ENCODE measurements at places on chromosomes 13 and 19. TPM values are rescaled to one million over a fixed set of nuclear protein-coding genes. Genes with fewer than 3 reads are reported as not detected.
A peak's percentile ranks its signal among the peaks of the same experiment; 100 is the strongest.

- peaks cover 5% of the 10 kb centered on the region for H3K36me3 ChIP-seq
- no peak overlapping the region for H3K27ac ChIP-seq
- no peak overlapping the region for H3K4me3 ChIP-seq
- H3K4me1 ChIP-seq: peaks cover 3% of the 10 kb centered on the region
Observed at GRCh38 chr19:6413291-6413690, 11.3 kb downstream of the KHSRP start.

DNA sequence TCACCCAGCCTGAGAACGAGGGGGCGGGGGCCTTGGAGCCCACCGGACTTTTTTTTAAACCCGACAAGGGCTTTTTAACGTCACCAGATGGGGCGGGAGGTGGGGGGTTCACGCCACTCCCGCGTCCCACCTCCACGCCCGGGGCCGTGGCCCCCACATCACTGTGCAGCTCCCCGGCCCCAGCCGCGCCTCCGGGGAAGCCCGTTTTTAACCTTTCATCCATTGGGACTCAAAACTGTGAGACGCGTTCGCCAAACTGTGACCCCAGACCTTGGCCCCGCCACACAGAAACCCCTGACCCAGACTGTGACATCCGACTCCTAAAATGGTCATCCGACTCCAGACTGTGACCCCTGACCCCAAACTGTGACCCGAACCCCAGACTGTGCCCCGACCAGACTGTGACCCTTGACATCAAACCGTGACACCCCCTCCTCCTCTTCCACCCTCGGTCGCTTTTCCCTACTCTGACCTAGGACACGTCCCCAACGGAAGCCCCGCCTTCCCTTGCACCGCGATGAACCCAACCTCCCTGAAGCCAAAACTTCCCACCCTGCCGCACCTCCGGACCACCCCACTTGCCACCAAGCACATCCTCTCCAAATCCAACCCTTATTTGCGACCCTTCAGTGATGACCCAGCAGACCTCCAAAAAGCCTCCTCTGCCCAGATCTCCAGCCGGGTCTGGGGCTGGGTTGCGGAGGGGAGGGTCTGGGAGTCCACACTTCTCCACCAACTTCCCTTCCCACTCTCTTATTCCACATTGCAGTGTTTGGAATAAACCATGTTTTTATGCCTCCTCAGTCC is 1.5 kb upstream of the GRWD1 start:
- peaks cover 7% of the 10 kb centered on the region for H3K36me3 ChIP-seq
- peak overlapping the region; percentile 89 for H3K4me3 ChIP-seq
- peak overlapping the region; percentile 95 for H3K27ac ChIP-seq
- DNase-seq: no peak
- peaks cover 10% of the 10 kb centered on the region for H3K4me1 ChIP-seq

DNA sequence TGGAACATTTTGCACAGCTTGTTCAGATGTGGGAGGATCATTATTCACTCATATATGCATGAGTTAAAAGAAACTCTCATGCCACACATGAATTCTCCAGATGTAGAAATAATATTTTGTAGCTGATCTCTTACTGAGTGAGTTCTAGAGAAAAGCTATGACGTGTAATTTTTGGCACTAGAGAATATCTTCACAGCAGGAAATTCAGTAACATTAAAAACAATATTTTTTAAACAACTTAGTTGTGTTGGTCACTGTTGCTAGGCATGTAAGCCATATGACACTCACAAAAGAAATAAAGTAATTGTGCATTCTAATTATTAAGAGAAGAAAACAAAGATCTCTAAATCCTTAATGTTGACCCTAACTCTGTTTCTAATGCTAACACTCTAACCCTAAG is 371.4 kb upstream of the SLC10A2 start:
- H3K4me3 ChIP-seq: no peak overlapping the region
- H3K36me3 ChIP-seq: no peaks in the 10 kb centered on the region
- no peak for DNase-seq
- H3K27ac ChIP-seq: no peak overlapping the region
- no peaks in the 10 kb centered on the region for H3K27me3 ChIP-seq

DNA sequence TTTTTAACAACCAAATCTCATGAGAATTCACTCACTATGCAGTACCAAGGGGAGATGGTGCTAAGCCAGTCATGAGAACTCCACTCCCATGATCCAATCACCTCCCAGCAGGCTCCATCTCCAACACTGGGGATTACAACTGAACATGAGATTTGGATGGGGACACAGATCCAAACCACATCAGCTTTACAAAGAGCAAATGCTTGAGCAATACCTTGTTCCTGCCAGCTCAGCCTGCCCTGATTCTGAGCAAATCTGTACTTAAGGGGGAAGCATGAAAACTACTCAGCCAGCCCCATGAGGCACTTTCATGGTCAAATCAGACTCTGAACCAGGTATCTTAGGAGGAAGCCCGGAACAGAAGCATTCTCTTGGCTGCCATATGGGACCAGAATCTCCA is 259.9 kb downstream of the TBC1D4 start:
- no peak overlapping the region for H3K4me3 ChIP-seq
- peaks cover 3% of the 10 kb centered on the region for H3K36me3 ChIP-seq
- H3K27me3 ChIP-seq: peaks cover 28% of the 10 kb centered on the region
- no peak for DNase-seq

DNA sequence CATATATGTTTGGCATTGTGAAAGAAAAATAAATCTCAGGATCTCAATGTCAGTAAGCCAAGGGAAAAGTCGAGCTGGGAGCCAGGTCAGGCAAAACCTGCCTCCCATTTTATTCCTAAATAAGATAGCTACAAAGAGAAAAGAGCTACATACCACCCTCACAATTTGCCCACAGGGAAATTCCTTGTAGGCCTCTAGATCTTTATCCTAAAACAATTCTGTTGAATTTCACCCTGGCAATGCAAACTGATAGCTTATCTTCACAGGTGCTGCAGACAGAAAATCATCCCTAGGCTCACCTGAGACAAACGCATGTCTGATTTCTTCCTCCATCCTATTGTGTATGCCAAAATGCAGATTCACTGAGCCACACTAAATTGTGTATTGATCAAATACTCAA is 2587.1 kb downstream of the PCDH9 start:
- no peak overlapping the region for H3K4me3 ChIP-seq
- H3K27ac ChIP-seq: no peak overlapping the region
- no peaks in the 10 kb centered on the region for H3K27me3 ChIP-seq
- no peak for DNase-seq
- no peaks in the 10 kb centered on the region for H3K36me3 ChIP-seq

DNA sequence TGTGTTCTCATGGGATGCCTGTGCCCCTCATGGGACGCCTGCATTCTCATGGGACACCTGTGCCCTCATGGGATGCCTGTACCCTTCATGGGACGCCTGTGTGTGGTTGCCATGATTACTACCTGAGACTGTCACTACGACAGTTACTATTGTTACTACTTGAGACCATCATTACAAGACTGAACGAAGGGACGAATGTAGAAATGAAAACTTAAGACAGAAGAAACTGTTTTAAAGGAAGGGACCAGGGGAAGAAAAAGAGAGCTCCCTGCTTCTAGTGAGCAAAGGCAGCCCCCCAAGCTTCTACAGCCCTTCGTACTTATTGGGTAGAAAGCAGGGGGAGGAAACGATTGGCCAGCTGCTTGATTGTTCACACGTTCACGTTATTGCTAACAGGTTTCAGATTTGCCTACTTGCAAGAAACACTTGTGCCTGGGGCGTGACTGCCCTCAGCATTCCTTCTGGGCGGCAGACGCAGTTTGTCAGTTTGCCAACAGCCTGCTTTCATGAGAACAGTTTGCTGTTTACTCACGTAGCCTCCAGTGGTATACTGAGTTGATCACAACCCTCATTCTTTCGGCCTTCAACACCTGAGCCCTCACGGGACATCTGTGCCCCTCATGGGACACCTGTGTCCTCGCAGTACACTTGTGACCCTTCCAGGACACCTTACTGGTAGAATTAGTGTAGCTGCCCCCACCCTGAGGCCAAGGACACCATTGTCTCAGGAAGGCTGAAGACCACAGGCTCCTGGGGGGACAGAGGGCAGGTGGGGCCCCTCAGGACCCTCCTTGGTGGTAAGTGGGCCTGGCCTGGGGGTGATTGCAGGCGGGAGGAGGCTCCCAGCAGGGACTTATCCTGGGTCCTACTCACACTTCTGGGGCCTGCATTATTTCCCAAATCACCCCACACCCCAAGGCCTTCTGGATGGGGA is 2.5 kb upstream of the S1PR4 start:
- DNase-seq: no peak
- H3K36me3 ChIP-seq: no peaks in the 10 kb centered on the region
- H3K4me1 ChIP-seq: no peaks in the 10 kb centered on the region
- H3K4me3 ChIP-seq: no peak overlapping the region
- H3K27me3 ChIP-seq: no peaks in the 10 kb centered on the region

Gene UNC13A
- 6.2 TPM for total RNA-seq

DNA sequence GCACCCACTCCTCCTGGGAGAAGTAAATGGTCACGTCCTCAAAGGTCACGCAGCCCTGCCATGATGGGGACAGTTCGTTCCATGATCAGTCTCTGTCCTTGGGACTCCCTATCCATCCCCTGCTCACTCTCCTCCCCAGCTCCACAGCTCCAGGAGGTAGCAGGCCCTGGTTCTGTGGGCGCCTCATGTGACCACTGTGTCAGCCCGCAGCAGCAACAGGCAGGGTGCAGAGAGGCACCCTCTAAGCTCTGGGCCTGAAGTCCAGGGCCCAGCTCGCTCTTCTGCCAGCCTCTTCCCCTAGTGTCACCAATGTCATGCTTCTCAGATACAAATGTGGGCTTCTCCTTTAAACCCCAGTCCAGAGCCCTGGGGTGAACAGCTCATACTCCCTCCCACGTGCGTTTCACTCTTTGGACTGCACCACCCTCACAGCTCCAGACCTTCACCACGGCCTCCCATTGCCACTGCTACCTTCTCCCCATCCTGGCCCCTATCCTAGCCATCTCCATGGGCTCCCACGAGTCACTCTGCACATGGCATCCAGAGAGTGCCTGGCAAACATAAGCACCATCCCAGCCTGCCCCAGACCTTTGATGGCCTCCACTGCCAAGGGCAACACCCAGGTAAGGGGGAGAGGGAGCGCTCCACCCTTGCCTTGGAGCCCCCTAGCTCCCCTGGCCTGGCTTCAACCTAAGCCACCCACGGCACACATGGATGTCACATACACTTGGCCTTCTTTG is 2.9 kb downstream of the ZNF792 start:
- H3K4me3 ChIP-seq: peak overlapping the region; percentile 12
- peaks cover 63% of the 10 kb centered on the region for H3K36me3 ChIP-seq
- DNase-seq: peak; percentile 54
- peaks cover 16% of the 10 kb centered on the region for H3K4me1 ChIP-seq

- no peaks in the 10 kb centered on the region for H3K27me3 ChIP-seq
- DNase-seq: no peak
- no peak overlapping the region for H3K27ac ChIP-seq
- H3K4me1 ChIP-seq: no peaks in the 10 kb centered on the region
Observed at GRCh38 chr13:75308222-75308621, 173.7 kb downstream of the TBC1D4 start.

DNA sequence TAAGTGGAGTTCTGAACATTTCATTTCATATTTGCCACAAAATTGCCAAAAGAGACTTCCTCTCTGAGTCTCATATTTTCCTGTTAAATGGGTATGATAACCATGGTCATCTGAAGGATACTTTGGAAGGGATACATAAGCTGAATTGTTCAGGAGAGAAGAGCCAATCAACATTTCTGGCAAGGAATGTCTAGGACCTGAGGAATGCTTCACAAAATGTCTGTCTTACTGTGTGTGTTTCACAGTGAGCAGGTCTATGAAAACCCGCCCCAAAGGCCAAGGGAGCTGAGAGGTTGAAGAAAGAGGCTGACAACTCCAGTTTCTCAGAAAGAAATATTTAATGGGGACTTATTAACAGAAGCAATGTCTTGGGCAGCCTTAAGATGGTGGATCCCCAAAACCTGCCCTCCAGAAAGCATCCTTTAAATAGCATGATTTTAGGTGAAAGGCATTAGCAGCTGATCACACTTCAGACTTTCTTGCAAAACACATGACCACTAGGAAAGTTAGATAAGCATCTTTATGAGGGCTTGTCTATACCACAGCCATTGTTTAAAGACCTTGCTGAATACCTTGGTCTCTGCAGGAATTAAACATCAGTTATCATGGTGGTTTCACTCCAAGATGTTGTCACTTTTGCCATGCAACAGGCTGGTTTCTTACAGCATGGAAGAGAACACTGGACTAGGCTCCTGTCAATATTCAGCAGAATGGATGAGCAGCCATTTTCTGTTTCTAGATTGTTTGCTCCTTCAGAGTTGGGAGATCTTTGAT is 78.9 kb downstream of the TNFSF11 start:
- H3K27ac ChIP-seq: no peak overlapping the region
- H3K27me3 ChIP-seq: peaks cover 17% of the 10 kb centered on the region
- H3K4me3 ChIP-seq: no peak overlapping the region
- peaks cover 40% of the 10 kb centered on the region for H3K4me1 ChIP-seq
- H3K36me3 ChIP-seq: no peaks in the 10 kb centered on the region

Gene SIGLEC11
- total RNA-seq: 0.27 TPM

GRCh38 chr13:44680746-44681355 is 104.7 kb upstream of the TSC22D1 start:
- no peak overlapping the region for H3K4me3 ChIP-seq
- H3K36me3 ChIP-seq: no peaks in the 10 kb centered on the region
- no peak overlapping the region for H3K27ac ChIP-seq
- no peaks in the 10 kb centered on the region for H3K27me3 ChIP-seq
- DNase-seq: no peak

- no peak for DNase-seq
- no peaks in the 10 kb centered on the region for H3K4me1 ChIP-seq
- H3K36me3 ChIP-seq: no peaks in the 10 kb centered on the region
- H3K27ac ChIP-seq: no peak overlapping the region
- no peaks in the 10 kb centered on the region for H3K27me3 ChIP-seq
Observed at GRCh38 chr13:90902255-90902654, 445.2 kb upstream of the MIR17HG start.

- no peak overlapping the region for H3K4me3 ChIP-seq
- H3K4me1 ChIP-seq: peaks cover 24% of the 10 kb centered on the region
- no peak overlapping the region for H3K27ac ChIP-seq
- no peaks in the 10 kb centered on the region for H3K27me3 ChIP-seq
- H3K36me3 ChIP-seq: no peaks in the 10 kb centered on the region
- no peak for DNase-seq
Observed at GRCh38 chr13:30303269-30303668, 4.1 kb downstream of the KATNAL1 start.

GRCh38 chr13:60759499-60759898 is 362.5 kb downstream of the TDRD3 start:
- no peak overlapping the region for H3K4me3 ChIP-seq
- H3K36me3 ChIP-seq: no peaks in the 10 kb centered on the region
- no peak overlapping the region for H3K27ac ChIP-seq
- DNase-seq: no peak
- peaks cover 31% of the 10 kb centered on the region for H3K4me1 ChIP-seq

Gene PTPRS
- 73.3 TPM for total RNA-seq

Measured in type B pancreatic cell (in vitro differentiated cells).